ENCODE measurements at places on chromosomes 3 and 15.

DNA sequence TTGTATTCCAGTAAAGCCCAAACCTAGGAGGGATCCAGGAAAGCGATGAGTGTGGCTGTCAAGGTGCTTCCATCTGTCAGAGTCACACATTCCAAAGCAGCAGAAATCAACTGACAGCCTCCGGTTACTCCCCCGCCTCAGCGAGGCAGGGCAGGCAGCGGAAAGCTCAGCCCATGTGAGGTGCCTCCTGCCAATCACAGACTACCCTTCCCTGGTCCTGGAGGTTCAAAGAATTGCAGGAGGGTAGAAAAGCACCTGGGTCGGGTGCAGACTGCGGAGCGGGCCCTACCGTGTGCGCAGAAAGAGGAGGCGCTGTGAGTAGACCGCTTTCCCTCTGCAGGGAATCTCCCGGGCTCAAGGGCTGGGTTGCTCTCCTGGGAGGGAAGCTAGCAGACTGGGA lies at the start of gene UPK1B:
Gene UPK1B, plus strand, starts transcription at position 274 of the 400 bp plus-strand sequence. CDS start 13,144 bp downstream, outside the sequence.
- no peak for DNase-seq

DNA sequence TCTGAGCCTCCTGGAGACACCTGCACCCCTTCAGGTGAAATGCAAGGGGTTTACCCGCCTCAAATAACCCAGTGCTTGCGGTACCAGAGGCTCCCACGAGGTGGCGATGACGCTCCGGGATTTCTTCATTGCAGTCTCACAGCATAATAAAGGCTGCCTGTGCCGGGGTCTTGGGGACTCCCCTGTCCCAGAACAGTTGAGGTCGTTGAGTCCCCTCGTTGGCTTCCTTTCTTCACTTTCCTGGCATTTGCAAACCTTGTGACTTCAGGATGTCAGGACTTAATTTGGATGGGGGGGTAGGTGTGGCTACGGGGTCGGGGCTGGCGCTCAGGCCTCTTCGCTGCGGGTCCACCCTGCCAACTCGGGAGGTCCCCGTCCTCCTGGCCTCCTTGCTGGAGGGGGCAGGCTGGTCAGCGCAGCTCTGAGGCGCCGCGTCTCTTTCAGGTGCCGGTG lies 1.3 kb downstream of the GNAT1 start:
- peak; percentile 90 for DNase-seq

GRCh38 chr15:60219866-60220265 lies 177.9 kb downstream of the ANXA2 start:
- DNase-seq: no peak

GRCh38 chr3:23238156-23238555 lies 35.0 kb downstream of the UBE2E2 start:
- DNase-seq: no peak

- DNase-seq: no peak
Measured at GRCh38 chr3:190041333-190042041, 79.2 kb downstream of the P3H2 start.

DNA sequence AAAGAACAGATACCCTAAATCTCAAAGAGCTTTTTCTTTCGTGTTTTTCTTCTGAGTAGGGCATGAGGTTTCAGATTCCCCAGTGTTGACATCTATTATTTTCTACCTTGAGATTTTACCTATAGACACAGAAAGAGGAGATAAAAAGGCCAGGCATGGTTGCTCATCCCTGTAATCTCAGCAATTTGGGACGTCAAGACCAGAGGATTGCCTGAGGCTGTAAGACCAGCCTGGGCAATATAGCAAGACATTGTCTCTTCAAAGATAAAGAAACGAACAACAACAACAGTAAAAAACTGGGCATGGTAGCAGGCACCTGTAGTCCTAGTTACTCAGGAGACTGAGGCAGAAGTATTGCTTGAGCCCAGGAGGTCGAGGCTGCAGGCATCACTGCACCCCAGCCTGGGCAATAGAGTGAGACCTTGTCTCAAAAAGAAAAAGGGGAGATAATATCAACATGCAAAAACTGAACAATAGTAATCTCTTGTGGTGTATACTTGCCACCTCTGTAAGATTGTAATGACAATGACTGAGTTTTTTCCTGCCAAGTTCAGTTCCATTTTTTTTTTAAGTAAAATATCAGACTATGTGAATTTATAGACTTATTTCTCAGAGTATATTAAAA lies 71.3 kb downstream of the MBNL1 start:
- no peak for DNase-seq

DNA sequence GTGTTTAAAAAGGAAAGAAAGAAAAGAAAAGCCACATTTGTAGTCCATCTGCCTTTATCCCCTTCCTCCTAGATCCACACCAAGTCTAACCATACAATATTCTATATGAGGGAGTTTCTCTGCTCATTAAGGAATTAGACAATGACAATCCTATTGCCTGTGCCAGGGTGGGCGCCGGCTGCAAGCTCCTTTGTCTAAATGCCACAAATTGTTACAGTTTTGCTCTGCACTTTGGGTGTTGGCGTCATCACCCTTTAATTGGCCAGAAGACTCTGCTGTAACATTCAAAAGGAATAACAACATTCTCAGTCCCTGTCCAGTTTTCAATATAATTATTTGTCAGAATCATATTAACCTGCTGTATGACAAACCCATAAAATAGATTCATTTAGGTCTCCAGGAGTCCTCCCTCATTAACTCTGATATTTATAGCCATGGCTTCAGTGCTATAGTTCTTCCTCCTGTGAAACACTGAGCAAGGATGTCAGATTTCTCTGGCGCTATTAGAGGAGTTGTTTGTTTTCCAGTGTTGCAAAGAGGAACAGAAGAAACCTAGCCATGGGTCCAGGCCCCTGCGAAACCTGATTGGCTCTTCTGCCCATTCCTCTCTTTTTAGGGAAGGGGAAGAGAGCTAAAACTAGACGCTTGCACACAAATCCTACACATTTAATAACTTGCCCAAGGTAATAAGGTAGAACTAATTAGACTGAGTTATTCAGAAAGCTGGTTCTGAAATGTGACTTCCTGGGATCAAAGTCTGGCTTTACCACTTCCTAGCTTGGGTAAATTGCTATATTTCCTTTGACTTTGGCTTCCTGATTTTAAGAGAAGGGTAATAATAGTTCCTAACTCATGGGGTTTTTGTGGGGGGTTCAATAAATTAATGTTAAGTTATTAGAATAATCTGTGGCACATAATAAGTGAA lies 112.4 kb downstream of the CD47 start:
- DNase-seq: no peak

- DNase-seq: no peak
Measured at GRCh38 chr3:43863966-43864933, 173.5 kb downstream of the ABHD5 start.

- DNase-seq: no peak
Measured at GRCh38 chr3:35187908-35188307, 451.4 kb upstream of the ARPP21 start.

GRCh38 chr3:14543446-14543845 lies 3.3 kb upstream of the GRIP2 start:
- no peak for DNase-seq

DNA sequence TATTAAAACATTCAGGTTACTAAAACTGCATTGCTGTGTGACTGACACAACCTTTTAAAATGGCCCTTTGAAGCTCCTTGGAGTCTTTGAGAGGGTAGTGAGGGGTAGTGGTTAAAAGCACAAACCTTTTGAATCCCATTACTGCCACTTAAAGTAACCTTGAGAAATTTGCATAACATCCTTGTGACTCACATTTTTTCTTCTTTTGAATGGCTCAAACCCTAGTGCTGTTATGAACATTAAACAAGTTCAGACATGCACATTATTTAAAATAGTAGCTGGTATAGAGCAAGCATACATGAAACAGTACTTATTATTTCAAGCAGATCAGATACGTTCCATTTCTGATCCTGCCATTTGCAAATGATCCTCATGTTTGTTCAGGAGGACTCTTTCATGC lies 3.7 kb upstream of the CLDN1 start:
- DNase-seq: no peak

- no peak for DNase-seq
Measured at GRCh38 chr3:26699553-26699952, 77.0 kb downstream of the LRRC3B start.

GRCh38 chr3:140572334-140572733 lies 105.5 kb upstream of the TRIM42 start:
- no peak for DNase-seq

DNA sequence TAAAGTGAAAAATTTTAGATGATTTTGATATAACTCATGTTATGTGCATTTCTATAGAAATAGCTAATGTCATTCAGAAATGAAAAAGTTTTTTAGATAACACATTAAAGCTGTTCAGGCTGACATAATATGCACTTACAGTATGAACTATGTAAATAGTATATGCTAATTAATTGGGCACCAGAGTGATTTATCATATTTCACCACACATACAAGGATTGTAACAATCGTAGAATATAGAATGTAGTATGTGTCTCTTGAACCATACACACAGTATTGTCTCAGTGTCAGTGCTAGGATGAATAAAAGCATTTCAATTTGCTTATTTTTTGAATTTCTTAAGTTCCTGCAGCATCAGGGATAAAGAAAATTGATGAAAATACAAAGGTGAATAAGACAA lies 710.0 kb downstream of the OTOL1 start:
- DNase-seq: no peak

DNA sequence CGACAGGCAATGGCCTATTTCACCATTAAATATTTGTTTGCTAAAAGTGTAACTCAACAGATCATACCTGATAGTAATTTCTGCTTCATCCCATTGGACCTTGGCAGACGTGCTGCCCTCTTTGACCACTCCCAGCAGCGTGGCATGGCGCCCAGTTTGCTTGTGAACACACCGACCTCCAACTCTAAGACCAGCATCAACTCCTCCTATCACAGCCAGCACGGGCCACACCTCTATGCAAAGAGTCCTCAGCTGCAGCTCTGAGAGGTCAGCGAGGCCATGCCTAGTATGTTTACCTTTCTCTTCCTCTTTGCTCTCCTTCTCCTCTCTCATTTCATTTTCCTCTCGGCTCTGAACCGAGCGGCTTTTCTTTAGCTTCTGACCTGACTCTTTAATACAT lies 80.6 kb downstream of the FBXL22 start:
- no peak for DNase-seq

GRCh38 chr3:126394977-126395321 lies 240 bp downstream of the CFAP100 start:
- no peak for DNase-seq

DNA sequence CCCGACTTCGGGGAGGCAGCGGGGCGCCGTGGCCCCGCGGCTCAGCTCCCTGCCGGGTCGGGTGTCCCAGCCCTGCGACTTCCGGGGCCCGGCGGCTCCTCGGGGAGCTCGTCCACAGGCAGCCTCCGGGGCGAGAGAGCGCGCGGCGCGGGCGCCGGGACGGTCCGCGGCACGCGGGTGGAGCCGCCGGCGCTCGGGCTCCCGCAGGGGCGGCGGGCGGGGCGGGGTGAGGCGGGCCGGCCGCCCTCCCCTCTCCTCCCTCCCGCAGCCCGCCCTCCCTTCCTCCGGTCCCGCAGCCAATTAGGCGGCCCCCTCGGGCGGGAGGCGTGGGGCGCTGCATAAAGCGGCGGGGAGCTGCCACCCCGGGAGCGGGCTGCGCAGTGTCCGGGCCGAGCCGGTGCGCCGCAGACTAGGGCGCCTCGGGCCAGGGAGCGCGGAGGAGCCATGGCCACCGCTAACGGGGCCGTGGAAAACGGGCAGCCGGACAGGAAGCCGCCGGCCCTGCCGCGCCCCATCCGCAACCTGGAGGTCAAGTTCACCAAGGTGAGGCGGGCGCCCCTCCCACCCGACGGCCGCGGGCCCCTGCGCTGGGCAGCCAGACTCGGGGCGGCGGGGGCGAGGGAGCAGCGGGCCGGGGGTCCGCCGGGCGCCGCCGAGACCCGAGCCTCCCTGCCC lies at the start of gene ALDH1A3:
Gene ALDH1A3, plus strand, starts transcription at position 368 of the 675 bp plus-strand sequence. Its CDS starts 77 bp downstream, at position 445.
- peak; percentile 24 for DNase-seq

DNA sequence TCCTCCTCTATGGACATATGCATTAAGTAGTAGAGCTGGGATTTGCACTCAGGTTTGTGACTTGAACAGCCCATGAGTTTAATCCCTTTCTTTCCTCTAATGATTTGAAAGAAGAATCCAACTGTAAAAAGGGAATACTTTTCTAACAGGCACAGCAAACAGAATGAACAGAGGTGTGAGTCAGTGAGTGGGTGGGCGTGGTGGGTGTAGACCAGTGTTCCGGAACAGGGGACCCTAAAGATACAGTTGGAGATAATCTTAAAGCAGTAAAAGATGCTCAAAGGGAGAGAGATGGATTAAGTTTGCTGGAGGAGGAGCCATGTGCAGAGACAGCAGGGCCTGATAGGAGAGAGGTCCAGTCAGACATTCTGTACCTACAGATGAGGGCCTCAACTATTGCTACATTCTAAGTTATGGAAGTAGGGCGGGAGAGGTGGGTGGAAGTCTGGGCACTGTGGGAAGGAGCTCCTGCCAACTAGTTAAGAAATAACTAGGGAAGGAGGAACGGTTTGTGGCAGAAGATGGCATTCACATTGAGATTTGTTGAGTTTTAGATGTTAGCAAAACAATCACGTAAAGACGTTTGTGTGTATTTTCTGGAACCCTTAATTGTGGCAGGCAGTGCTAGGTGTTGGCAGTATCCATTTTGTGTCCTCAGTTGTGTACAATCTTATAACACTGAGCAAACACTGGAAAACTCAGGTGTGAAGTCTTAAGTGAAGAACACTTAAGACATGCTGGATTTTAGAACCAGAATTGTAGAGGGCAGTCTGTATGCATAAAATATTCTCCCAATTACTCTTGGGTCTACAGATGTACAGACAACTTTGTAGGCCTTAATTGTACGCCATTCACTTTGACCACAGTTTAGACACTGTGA lies 511.0 kb downstream of the GRM7 start:
- no peak for DNase-seq

- DNase-seq: no peak
Measured at GRCh38 chr3:134903837-134904236, 108.8 kb downstream of the EPHB1 start.

DNA sequence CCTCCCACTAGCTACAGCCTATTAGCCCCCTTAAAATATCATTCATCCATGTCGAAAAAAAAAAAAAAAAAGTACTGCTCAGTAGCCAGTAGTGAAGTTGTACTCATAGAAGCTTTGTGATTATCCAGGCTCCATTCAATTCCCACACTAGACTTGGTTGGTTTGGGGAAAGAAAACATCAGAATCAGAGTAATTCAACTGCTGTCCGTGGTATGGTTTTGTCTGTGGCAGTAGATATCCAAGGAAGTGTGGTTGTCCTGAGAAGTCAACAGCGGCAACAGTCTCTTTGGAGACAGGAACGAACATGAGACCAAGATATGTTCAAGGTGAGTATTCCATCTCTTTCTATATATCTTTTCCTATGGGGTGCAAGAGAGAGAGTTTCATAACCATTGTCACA lies 99.2 kb downstream of the GOLIM4 start:
- no peak for DNase-seq

DNA sequence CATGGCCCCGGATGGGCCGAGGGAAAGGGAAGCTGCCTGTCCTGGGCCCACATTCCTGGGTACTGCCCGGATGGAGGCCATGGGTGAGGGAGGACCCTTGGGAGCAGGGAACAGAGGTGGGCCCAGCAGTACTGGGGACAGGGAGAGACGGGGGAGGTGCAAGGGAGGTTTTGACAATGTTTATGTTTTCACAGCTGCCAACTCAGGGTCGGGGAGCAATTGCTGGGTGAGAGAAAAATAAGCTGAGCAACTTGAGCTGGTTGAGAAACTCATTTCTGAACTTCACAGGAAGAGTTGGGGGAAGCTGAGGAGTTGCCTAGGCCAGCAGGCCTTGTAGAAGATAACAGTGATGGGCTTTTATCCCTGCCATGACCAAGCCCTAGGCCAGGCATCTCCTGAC lies 11.1 kb upstream of the TSPAN3 start:
- no peak for DNase-seq

Measured in activated CD4-positive, alpha-beta T cell treated with anti-CD3 and anti-CD28 coated beads, Interleukin-2, amount 50 U/mL, for 48 hours (primary cell).